ENCODE measurements at places on chromosomes 11 and 22.

- no peak for DNase-seq
Observed at GRCh38 chr11:1751531-1751921, 1.1 kb upstream of the IFITM10 start.

DNA sequence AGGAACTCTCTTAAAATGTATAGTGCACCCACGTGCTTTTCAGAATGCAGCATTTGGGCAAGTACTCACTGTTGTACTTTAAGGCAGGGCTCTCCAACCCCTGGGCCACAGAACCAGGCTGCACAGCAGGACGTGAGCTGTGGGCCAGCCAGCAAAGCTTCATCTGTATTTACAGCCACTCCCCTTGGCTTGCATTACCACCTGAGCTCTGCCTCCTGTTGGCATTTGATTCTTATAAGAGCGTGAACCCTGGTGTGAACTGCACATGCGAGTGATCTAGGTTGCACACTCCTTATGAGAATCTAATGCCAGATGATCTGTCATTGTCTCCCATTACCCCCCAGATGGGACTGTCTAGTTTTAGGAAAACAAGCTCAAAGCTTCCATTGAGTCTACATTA lies 3.0 kb downstream of the C11orf58 start:
- no peak for DNase-seq

DNA sequence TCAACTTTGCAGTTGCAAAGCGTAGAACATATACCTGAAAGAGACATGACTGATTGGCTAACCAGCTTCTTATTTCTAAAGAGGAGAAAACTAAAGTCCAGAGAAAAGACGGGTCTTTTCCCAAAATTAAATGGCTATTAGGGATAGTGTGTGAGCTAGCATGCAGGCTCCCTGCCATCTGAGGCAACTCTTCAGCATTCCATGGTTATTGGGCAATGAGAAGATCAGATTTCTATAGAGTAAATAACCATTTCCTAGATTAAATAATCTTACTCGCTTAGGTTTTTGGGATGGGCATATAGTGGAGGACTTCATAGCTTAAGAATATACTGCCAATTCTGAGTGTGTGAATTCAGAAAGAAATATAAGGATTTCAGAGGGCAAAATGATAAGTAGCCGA lies 95.0 kb downstream of the PDHX start:
- DNase-seq, result no peak

DNA sequence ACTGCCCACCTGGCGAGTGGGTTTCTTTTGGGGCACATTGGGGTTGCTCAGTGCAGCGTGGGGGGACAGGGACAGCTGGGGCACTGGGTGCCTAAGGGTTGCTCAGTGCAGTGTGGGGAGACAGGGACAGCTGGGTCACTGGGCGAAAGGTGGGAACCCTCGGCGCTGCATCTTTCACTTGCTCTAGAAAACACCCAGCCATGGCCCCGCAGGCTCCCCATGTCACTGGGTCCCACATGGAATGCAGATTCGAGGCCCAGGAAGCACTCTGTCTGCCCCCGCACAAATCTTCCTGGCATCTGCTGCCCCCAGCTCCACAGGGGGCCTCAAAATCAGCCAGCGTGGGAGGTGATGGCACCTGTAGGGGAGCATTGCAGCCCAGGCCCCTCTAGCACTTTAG lies 229.3 kb downstream of the BRD1 start:
- DNase-seq, result no peak

GRCh38 chr11:77517753-77518152 lies 43.9 kb upstream of the PAK1 start:
- no peak for DNase-seq

- DNase-seq, result no peak
Observed at GRCh38 chr11:69568809-69569097, 72.2 kb upstream of the CCND1 start.

DNA sequence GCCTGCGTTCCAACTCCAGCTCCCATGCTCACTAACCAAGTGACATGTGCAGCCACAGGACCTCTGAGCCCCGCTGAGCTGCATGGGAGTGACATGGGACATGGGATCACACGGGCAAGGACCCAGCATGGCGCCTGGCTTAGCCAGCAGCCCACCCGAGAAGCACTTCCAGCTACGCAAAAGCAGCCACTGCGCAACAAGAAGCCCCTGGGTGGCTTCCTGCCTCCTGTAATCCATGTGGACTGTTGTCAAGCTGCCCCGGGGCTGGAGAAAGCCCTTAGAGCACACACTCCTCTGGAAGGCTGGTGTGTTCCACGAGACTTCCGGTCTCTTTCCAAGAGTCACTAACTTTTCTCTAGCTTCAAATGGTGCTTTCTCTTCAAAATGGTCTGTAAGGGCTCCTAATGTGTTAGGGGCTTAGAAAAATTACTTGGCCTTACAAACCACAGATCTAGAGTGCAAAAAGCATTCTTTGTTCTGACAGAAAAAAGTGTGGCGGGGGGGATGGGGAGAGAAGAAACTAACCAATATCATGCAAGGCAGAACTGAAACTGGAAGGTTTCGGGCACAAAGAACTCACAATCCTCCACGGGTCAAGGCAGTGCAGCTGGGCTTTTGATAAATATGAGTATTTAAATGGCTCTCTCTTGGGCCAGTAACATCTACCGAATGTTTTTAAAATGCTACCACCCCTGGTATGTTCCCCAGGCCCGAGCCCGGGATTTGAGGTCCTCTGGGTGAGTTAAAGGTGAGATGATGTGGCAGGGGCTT lies 5.5 kb downstream of the C11orf24 start:
- no peak for DNase-seq

DNA sequence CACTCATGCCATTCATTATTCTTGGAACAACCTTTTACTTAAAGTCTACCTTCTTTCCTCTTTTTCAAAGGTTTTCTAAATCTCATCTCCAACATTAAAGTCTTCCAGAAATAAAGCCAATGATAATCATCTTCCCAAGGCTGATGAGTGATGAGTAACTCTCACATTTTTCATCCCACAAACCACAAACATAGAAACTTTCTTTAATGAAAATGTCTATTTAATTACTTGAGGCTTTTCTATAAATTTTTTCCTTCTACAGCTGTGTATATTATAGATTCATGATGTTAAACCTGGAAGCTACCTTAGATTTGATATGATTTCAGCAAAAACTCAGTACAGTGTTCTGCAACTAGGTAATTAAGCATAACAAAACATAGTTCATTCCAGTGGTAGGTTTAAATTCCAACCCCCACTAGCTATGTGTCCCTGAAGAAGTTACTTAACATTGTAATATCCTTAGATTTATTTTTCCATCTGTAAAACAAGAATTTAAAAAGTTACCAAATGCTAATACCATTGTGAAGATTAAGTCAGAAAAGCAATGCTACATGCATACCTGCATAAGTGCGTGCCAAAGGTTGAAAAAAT lies 845.4 kb downstream of the KCNA4 start:
- DNase-seq, result no peak

All from CD4-positive, alpha-beta T cell treated with Interleukin-12 subunit alpha and Interleukin-12 subunit beta, for 1 hour (primary cell).